ENCODE measurements at places on chromosomes 3 and 15.

DNA sequence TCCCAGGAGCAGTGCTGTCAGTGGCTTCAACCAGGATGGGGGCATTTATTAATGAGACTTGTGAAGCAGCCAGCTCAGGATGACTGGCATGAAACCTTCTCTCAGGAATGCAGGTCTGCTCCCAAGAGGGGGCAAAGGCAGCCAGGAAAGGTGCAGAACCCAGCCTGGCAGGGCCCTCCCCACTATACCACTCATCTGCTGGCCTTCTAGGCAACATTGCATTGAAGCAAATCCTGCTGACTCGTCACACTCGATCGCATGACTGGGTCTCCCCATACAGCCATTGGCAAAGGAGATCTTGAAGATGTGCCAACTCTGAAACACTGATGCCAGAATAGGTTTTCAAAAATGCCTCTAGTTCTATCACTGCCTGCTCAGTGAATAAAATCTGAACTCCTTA lies 65.7 kb upstream of the CMTM7 start:
- no peak for DNase-seq

DNA sequence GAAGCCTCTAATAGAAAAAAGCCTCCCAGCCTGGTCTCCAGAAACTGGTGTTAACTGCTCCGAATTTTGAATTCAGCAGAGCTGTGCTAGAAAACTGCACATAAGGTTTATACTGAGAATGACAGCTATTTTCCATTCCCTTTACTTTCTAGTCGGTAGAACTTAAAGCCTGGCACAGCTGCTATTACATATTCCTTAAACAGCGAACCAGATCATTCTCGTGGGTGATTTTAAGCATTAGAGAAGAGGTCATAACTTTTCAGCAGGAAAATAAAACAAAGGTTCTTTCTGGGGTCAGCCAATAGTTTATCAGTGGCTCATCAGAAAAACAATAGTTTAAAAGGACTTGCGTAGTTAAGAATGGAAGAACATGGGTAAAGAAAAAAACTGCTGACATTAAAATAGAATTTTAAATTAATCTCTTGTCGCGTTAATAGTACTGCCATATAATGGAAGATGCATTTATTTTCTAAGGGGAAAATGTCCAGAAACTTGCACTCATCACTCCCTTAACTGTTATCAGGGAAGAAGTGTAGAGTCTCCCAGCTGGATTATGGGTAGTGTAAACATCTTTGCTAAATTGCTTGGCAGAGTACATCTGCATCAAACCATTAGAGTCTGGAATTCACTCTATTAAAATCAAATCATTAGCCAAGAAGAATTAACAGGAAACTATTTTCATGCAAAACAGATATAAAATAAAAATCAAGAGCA lies 7.9 kb downstream of the VGLL4 start:
- no peak for DNase-seq

DNA sequence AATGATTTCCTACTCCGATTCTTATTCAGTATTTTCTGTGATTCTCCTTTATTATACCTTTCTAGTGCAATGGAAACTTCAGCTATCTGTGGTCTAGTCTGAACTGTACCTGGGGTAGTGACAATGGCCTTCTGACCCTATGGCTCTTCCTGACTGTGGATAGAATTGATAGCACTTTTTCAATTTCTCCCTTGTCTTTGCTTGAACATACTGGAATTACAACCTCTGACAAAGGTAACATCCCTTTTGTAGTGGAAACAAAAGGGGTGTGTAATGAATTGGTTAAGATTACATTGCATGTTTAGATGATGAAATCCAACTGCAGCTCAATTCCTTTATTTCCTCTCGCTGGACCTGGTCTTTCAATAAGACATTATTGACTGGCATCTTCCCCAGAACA lies 21.0 kb upstream of the SOX2 start:
- no peak for DNase-seq

GRCh38 chr15:48046813-48047438 lies 73.9 kb upstream of the SLC24A5 start:
- DNase-seq, result peak; percentile 18

GRCh38 chr15:96457841-96458240 lies 127.3 kb downstream of the NR2F2 start:
- no peak for DNase-seq

DNA sequence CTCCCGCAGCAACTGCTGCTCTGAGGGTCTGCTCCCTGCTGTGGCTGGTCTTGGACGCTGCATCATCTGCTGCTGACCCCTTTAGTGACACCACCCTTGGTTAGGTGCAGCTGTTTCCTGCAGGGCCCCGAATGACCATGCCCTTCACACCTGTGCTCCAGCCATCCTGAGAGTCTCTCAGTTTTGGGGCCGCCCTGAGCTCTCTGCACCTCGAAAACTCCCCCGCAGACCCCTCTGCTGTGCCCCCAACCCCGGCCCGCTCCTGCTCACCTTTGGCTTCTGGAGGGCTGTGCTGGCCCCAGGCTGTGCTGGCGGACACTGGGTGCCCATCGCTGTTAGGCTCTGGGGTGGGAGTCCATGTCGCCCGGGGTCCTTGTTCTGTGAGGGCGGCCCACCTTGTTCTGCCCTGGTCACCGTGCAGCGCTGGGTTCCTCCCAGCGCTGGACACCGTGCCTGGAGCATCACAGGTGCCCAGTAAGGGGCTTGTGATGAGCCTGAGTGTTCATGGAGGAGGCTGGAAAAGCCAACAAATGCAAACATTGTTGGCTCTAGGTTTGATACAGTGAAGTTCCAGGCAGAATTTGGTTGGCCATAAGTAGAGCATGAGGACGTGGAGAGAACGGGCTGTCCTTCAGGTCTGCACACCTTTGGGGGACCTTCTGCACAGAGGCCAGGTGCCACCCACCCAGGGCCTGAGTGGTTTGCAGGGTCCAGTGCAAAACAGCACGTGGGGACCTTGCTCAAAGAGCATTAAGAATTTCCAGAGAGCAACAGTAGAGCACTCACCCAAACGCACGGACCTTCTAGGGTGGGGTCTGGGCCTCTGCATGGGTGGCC lies 12.3 kb downstream of the ABTB1 start:
- DNase-seq, result no peak

DNA sequence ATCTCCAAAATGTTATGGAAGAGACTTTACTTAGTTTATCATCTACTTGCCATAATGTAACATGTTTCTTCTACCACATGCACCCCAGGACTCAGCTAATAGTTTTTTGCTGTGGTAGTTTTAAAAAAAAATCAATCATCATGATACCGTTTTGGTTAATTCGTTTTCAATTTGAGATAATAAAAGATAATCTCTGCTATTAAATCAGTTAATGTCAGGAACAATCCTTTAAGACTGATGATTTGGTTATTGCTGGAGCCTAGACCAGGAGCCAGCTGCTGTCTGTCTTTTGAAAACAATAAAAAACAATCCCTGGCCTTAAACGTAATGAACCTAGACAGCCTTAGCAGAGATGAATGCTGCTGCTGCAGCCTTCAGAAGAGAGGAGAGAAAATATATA lies 403.7 kb downstream of the OXSM start:
- no peak for DNase-seq
